Activated CD8-positive, alpha-beta memory T cell treated with anti-CD3 and anti-CD28 coated beads for 1 hour (primary cell): ENCODE measurements at places on chromosomes 3 and 15.

DNA sequence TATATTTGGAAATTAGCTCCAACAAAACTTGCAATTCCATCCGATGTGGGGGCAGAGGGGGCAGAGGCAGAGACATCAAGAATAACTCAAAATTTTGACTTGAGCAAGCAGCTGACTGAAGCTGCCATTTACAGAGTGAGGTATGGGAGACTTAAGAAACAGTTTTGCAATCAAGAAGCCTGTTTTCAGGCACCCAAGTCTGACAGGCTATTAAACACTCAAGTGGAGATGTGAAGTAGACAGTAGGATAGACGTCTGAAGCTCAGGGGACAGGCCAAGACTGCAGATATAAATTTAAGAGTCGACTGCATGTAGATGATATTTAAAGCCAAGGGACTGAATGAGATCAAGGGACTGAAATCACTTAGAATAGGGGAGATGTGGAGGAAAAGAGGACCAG lies 9.9 kb upstream of the SH3BP5 start:
- no peak for DNase-seq

GRCh38 chr3:167740961-167741587 lies 5.6 kb downstream of the SERPINI1 start:
- DNase-seq, result no peak

- DNase-seq, result no peak
Measured at GRCh38 chr3:114389156-114389555, 95.3 kb downstream of the TIGIT start.

- DNase-seq, result no peak
Measured at GRCh38 chr3:188691665-188692064, 480.1 kb upstream of the TPRG1 start.

DNA sequence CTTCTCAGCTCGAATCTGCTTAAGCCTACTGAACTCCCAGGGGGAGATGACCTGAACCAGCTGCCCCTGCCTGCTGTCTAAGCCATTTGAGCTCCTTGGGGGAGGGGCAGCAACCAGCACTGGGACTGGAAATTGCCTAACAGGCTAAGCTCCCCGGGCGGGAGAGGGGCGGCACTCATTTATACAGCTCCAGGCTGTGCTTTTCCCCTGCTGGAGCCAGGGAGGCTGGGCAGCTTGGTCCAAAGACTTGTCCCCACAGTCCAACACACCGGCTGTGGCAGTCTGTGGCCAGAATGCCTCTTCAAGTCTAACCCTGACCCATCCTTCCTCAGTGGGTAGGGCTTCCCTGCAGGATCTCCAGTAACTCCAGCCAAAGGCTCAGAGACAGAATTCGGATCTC lies 1241.5 kb downstream of the ROBO2 start:
- DNase-seq, result no peak

- no peak for DNase-seq
Measured at GRCh38 chr3:177357352-177358090, 160.2 kb upstream of the TBL1XR1 start.

DNA sequence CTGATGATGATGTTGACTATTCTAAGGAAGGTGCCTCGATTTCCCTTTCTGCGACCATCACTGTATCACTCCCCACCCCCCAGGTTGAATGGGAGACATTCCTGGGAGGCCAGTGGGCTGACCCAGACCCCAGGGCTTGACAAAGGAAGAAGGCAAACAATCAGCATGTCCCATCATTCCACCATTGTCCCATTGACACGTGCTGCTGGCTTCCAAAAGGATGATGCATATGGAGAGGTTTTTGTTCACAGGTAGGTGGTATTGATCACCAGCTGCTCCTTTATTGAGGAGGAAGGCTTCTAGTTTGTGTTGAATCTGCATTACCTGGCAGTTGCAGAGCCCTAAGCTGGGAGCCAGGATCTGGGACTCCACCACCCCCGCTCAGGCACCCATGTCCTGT lies 30.4 kb downstream of the RASGRF1 start:
- no peak for DNase-seq

- no peak for DNase-seq
Measured at GRCh38 chr3:80682951-80683350, 915.2 kb upstream of the ROBO1 start.
